ENCODE measurements at places on chromosomes 11 and 22.
A peak's percentile ranks its signal among the peaks of the same experiment; 100 is the strongest.

- no peak for DNase-seq
Measured at GRCh38 chr11:15541079-15541478, 426.4 kb downstream of the INSC start.

DNA sequence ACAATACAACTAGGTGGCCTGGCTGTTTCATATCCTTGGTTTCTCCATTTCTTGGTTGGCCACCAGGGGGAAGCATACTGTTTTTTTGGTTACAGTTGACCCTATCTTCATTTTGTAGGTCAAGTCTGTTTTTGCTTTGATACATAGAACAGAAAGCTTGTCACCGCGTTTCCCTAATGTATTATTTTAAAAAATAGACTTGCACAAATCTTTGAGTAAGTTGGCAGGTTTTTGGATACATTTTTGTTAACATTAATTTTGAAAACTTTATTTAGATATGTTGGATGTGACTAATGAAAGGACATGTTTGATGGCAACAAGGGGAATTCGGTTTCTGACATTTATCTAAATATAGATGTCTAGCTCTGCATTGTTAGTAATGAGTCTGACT is 3.0 kb downstream of the NCR3LG1 start:
- no peak for DNase-seq

DNA sequence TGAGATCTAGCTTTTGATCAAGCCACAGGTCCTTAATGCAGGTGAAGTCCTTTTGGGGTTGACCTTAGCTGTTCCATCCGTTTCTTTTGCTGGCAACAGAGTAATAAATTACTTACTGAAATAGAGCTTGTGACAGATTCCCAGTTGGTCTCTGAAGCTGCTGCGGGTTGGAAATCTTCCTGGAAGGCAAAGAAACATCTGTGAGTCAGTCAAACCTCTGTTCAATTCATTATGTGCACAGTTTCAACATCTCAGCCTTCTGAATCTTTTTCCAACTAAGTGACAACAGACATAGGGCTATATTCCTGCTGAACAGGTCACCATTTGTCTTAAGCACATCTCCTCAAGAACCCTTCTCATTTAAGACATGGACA is 88.9 kb upstream of the DDI1 start:
- DNase-seq: no peak

- DNase-seq: no peak
Measured at GRCh38 chr22:47408409-47408808, 646.0 kb downstream of the TBC1D22A start.

DNA sequence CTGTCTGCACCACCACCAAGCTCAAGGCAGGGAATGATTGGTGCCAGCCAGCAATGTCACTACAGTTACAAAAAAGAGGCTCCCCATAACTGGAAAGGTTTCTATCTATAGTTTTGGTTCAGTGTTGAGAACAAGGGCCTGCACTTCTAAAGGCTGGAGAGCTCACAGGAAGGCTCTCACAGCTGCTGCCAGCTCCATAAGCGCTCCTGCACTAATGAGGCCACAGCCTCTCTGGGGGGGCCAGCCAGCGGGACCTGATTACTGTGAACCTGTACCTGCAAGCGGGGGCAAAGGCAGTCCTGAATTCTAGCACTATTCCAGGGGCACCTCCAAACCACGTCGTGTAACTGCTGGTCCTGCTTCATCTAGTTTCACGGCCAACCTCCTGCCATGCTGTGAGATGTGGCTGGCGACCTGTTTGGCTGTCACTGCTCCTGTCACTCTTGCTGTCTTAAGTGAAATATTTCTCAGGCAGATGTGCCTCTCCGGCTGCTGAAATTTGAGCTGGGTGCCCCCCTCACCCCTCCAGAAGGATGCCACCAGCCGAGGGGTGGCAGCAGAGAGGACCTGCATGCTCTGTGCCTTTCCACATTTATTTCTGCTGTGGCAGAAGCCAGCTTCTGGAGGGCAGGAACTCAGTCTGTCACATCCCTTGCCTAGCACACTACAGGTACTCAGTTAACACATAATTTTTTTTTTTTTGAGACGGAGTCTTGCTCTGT is 53.3 kb upstream of the ARFGAP3 start:
- peak; percentile 58 for DNase-seq

DNA sequence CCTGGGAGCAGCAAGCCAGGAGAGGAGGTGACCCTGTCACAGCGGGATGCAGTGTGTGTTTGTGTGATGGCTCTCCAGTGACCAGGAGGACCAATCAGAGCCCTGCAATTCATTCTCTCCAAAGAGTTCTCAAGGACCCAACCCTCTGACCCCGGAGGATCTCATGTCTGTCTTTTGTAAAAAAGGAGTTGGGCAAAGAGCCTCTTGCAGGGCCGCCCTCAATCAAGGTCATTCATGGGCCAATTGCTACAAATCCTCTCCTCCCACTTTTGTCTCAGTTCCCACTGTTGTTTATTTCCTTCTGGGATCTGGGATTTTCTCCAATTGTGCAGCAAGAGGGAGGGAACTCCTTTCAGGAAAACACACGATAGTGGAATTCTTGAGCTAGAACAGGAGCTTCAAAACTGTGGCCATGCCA is 4.0 kb downstream of the TECTA start:
- DNase-seq: peak; percentile 43

- no peak for DNase-seq
Measured at GRCh38 chr11:83909579-83910534, 623.7 kb upstream of the CCDC90B start.

- DNase-seq: peak; percentile 46
Measured at GRCh38 chr11:44992181-44992582, 41.5 kb upstream of the TP53I11 start.

DNA sequence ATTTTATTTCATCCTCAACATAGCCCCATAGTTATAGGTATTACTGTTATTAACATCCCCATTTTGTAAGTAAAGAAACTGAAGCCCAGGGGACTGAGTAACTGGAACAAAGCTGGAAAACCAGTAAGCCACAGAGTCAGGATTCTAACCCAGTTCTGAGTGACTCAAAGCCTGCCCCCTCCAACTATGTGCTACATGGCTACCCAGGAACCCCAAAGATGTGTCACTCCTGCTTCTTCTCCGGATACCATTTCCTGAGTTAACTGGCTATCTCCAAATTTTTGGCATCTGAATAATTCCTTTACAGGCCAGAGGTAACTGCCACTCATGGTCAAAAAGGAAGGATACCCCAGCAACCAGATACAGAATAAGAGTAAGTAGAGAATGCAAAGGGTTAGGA is 43.6 kb downstream of the TENM4 start:
- DNase-seq: no peak

DNA sequence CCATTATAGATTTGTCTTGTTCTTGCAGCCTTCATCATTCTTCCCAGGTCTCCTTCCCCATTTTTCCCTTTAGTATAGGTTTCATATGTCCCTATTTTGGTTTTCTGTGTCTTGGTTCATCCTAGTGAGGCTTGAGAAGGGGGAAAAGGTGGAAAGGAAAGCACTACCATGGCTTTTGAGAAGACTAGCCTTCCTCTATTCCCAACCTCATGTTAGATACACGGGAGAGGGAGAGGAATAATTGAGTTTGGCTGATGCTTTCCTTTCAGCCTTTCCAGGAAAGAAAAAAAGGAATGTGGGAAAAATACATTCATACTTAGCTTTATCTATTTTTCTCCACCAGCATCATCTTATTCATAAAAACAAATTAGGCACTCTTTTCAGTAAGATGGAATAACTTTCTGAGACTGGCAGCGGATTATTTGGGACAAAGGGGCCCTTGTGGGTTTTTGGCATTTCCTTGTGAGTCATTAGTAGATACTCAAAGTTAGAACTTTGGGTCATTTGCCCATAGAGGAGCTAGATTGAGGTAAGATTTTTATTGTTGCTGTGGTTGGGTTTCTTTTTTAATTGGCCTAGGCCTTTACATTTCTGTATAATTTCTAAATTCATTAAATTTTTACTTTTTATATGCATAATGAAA is 23.8 kb downstream of the CAPRIN1 start:
- DNase-seq: no peak

- no peak for DNase-seq
Measured at GRCh38 chr11:68734111-68734510, 17.2 kb downstream of the TESMIN start.

- peak; percentile 82 for DNase-seq
Measured at GRCh38 chr22:43346521-43346929, 3.4 kb upstream of the SCUBE1 start.

- peak; percentile 59 for DNase-seq
Measured at GRCh38 chr11:63510360-63511047, 4.6 kb downstream of the LGALS12 start.

GRCh38 chr11:95922099-95922498 is 1.8 kb downstream of the MTMR2 start:
- no peak for DNase-seq

DNA sequence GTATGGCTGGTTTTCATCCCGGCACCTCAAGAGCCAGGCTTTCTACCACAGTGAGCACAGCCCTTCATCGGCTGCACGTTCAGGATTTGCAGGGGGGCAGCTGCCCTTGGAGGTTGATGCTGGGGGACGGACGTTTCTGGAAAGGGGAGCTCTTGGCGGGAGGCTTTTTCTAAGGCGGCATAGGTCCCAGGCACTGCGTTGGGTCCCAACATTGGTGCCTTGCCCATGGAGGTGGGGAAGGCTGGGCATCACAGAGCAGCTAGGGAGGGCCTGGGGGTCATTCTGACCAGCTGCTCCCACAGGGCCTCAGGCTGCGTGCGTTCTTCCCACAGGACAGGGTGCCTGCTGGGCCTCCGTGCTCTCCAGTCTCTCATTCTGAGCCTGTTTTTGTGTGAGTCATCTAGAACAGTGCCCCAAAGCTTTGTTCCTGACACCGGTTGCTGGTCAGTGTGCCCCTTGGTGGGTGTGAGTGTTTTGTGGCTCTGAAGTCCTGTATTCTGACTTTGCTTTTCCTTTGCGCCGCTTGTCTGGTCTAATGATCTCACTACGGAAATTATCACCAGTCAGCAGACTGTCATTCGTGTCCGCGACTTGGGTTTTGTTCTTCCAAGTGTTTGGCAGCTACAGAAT is 275.9 kb downstream of the TBC1D22A start:
- DNase-seq: peak; percentile 13

GRCh38 chr11:43933608-43934551 is 8.6 kb upstream of the C11orf96 start:
- no peak for DNase-seq

DNA sequence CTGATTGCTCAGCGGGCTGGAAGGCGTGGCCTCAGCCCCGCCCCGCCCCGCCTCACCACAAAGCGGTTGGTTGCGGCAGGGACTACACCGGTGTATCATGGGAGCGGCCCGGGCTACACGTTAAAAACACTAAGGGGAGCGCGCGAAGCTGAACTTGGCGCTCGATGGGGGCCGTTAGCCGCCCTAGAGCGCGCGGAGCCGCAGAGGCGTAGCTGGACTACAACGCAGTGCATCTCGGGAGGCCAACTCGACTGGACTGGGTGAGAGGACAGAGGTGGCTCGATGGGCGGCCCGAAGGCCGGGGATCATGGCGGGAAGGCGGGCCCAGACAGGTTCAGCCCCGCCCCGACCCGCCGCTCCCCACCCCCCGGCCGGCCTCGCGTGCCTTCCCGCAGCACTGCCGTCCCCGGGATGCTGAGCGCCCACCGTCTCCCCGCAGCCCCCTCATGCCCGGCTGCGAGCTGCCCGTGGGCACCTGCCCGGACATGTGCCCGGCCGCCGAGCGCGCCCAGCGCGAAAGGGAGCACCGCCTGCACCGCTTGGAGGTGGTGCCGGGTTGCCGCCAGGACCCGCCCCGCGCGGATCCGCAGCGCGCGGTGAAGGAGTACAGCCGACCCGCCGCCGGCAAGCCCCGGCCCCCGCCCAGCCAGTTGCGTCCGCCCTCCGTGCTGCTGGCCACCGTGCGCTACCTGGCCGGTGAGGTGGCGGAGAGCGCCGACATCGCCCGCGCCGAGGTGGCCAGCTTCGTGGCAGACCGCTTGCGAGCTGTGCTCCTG is at the start of gene SAC3D1:
TSS of gene SAC3D1 (plus strand) at position 364 of the 776 bp plus-strand sequence. CDS start at position 447, 83 bp downstream.
- peak; percentile 93 for DNase-seq

DNA sequence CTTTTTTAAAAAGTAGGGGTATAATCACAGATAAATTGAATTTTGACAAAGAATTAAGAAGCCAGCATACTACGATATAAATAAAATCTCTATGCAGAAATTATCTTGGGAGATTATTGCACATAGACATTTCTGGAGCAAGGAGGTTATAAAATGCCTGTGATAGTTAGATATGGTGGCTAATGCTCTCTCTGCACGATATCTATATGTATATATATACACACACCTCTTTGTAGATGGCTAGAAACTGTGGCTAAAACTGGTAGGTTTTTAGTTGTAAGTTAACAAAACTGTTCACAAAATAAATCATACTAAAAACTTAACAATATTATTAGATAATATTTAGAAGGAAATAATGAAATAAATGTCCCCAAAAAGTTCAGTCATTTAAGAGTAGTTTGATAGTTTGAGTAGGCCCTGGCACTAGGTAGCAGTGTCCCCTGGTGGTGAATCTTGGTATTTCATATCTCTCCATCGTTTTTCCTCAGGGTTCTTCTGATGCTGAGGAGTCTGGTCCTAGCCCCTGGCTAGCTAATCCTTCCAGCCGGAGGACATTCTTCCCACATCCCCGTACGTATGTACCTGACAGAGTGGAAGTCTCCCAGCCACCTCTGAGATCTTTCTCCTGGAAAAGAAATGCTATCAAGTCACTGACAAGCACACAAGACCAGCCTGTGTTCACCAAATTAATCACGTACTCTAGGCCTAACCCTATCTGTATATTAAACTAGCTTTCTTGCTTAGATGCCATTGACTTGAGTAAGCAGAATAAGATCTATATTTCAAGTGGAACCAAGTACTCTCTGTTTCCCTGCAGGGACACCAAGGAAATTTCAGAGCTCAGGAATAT is 32.2 kb downstream of the ART5 start:
- DNase-seq: no peak

GRCh38 chr22:29270475-29271271 is 2.6 kb downstream of the EWSR1 start:
- DNase-seq: no peak

All from left ventricle myocardium superior (tissue), 1 donor.